ENCODE measurements at places on chromosomes 7 and 10.
A peak's percentile ranks its signal among the peaks of the same experiment; 100 is the strongest.

- no peak for DNase-seq
Observed at GRCh38 chr7:29199776-29200175, 5.2 kb downstream of the CHN2 start.

DNA sequence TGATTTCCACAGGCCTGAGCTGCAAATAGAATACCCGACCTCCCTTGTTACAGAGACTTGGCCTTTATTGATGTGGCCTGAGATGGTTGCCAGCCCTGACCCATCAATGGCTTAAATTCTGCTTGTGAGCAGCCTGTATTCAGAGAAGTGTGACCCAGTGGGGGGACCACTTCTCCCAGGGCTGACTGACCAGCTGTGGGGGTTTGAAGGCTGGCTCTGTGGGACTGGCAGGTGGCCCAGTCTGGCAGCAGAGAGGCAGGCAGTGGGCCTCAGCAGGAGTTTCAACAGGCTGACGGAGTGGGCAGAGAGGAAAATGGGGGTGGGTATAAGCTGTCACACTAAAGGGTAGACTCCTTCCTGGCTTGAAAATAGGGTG lies 12.2 kb upstream of the PPIF start:
- DNase-seq: no peak

DNA sequence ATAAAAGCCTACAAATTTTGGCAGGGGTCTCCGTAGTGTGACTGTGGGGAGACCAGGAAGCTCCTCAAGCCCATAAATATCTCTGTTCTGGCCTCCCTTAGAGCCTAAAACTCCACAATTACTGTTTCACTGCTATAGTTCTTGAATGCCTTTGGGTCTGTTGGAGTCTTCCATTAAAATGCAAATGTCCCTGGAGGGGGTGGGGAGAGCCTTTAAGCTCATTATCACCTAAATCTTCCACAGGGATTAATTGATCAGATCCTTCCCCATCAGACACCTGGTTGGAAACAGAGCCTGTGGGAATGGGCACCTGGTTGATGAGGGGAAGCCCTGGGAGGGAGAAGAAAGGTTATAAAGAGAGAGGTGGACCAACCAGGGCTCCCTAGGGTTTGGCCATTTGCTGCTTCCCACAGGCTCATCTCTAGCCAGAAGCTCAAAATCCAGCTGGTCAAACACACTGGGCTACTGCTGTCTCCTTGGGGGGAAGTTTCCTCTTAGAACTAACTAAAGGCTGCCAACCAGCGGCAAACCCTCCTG lies 718.2 kb downstream of the LRMDA start:
- no peak for DNase-seq

GRCh38 chr10:53836638-53837037 lies 964.4 kb downstream of the PCDH15 start:
- no peak for DNase-seq

GRCh38 chr7:68936471-68937035 lies 661.7 kb upstream of the AUTS2 start:
- DNase-seq: no peak

GRCh38 chr10:33963729-33964128 lies 629.3 kb upstream of the NRP1 start:
- DNase-seq: no peak

- no peak for DNase-seq
Observed at GRCh38 chr7:44482502-44483485, 7.7 kb downstream of the NUDCD3 start.

GRCh38 chr7:132211971-132212370 lies 364.3 kb downstream of the PLXNA4 start:
- no peak for DNase-seq

DNA sequence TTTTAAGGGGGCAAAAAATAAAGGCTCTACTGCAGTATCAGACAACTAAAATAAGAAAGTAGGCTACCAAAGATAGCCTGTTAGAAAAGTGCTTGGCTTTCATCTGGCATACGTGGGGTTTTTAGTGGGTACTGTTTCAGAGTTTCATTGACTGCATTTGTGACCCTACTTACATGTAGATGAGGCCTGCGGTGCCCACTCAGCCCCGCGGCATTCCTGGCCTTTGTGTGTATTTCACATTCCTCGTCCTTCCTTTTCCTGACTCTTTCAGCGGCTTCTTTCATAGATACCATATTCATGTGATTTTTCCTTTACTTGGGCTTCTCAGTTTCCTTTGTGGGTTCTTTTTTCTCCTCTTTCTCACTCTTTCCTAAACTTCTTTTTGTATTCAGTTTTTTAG lies 50.7 kb downstream of the UBE3C start:
- DNase-seq: no peak

- no peak for DNase-seq
Observed at GRCh38 chr10:102945962-102946361, 27.9 kb downstream of the CNNM2 start.

DNA sequence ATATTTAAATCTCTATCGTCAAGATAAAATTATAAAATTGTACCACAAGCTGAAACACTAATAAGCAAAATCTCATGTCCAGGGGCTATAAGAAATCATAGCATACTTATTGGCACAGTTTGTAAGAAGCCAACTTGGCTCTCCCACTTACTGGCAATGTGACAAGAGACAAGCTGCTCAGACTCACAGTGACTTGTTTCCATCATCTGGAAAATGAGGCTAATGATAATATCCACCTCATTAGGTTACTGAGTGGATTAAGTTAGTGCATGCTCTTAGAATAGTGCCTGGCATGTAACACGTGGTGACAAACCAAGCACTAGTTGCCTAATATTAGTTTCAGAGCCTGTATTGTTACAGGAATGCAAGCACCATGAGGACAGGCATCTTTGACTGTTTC lies 234.4 kb downstream of the GLI3 start:
- no peak for DNase-seq

- DNase-seq: no peak
Observed at GRCh38 chr10:129004398-129004797, 462.6 kb upstream of the MGMT start.

GRCh38 chr10:35889226-35889625 lies 247.1 kb upstream of the FZD8 start:
- DNase-seq: no peak

GRCh38 chr7:139691253-139691781 lies 86.5 kb downstream of the HIPK2 start:
- DNase-seq: no peak

DNA sequence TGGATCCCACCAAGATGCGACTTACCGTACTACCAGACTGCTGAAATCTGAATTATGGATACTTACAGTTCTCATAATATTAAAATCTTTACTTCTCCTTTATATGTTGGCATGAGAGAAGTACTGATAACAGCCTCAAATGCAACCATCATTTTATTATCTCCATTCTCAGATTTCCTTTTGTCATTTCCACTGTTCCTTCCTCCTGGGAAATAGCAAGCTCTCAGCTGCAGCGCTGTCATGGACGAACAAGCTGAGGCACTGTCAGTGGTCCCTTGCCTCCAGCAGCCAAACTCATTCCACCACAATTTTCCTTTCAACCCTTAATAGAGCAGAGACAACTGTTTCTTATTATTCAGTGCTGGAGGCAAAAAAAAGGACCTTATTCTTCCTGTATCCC lies 478.4 kb downstream of the ARL4A start:
- DNase-seq: no peak

GRCh38 chr10:92696606-92697383 lies 7.0 kb downstream of the HHEX start:
- DNase-seq: no peak

GRCh38 chr10:89389254-89389653 lies 3.2 kb upstream of the IFIT1 start:
- DNase-seq: no peak

DNA sequence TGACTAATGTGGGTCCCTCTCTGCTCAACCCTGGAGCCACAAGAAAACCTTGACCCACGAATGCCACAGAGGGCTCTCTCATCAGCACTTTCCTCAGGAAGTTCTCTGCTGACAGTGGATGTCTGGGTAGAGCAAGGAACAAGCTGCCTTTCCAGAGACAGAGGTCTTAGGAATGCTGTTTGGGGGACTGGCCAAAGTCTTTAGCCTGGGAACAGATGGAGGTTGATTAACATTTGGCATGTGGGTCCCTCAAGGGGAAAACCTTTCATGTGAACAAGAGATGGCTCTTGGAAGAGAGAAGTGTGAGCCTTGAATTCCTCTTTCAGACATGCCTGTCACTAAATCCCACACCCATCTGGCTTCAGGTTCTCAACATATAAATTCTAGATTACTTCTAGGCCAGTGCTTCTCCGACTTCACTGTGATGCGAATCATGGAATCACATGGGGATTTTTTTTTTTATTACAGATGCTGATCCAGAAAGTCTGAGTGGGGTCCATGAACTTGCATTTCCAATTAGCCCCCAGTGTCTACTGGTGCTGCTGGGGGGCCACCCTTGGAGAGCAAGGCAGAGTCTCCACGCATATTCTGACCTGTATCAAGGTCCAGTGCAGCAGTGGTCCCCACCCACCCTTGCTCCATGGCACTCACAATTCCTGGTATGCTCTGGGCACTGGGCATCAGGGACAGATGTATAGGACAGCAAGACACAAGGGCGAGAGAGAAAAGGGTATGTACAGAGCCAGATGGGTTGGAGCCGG lies 360.4 kb downstream of the CXCL12 start:
- no peak for DNase-seq

DNA sequence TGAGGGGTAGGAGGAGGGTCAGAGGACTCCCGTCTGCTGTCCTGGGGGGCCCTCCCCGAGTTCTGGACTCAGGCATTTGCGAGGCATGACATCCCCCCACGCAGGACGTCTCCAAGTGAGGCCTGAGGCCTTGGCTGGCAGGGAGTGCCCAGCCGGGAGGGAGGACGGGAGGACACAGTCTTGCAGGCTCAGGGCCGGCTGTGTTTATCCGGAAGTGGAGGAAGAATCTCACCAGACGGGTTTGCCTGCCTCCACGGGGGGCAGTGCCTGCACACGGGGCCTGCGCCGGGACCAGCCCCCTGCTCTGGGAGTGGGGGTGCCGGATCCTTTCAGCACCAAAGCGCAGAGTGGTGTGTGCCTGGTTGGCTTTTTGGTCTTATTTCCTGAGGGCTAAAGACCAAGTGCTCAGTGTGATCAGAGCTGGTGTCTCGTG lies 10.9 kb downstream of the PWWP2B start:
- peak; percentile 88 for DNase-seq

DNA sequence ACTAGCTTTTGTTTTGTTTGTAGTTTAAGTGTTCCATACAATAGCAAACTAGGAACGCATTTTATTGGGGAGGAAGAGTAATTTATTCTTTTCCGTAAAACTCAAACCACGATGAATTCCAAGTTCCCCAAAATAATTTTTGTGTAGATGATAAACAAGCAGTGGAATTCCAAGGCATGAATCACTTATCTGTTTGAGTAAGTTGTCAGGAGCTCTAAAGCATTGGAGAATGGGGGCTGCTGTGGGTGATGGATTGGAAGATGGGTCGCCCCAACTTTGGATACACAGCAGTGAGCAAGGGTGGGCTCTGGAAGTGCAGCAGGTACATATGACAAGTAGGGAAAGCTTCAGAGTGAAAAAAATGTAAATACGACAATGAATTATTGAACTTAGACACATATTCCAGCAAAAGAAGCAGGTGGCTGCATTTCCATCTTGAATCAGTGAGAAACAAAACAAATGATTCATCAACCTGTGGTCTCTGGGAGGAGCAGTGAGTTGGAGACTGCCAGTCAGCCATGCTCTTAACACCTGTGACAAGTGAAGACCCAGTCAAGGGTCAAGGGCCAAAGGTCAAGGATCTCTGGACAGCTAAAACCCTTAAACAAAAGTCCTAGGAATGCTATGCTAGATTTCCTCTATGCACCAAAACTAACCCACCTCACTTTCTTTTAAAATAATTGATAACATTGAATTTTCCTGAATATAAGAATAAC lies 34.2 kb upstream of the ADRB1 start:
- DNase-seq: no peak

DNA sequence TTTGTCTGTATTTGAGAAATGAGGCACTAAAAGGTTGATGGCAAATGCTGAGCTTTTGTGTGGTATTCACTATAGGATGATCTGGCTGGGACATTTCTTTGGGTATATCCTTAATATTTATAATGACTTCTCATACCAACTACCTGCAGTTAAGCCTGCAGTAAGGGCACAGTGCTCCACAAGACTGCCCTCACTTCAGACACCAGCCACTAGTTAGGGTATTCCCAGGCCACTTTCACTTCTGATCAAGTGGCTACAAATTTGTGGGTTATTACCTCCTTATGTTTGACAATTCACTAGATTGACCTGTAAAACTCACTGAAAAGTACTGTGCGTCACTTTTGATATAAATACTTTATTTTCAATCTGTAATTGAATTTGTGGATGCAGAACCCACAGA lies 20.3 kb downstream of the CCDC126 start:
- no peak for DNase-seq

DNA sequence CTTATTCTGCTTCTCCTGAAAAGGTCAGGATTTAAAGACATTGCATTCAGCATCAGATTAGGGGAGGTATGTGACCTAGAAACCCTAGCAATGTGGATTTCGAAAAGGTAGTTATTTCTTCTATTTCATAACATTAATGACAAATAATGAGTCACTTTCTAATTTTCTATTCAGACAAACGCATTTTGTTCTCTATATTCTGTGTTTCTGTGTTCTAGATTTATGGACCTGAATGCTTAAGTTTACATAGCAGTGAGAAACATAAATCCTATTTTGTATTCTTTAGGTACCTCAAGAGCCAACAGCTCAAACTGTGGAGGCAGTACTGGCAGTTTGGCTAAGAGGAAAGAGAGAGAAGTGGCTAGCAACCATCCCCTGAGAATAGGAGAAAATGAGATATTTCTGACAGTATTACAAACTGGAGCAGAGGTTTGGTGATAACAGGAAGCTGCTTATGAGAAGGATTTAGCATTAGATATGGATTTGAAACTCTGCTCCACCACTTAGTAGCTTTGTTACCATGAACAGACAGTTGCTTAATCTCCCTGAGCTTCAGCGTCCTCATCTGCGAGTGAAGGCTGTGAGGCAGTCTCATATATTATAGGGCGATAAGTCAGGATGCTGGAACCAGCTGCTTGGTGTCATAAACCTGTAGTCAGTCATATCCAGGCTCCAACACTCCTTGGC lies 28.2 kb downstream of the CDK14 start:
- no peak for DNase-seq

DNA sequence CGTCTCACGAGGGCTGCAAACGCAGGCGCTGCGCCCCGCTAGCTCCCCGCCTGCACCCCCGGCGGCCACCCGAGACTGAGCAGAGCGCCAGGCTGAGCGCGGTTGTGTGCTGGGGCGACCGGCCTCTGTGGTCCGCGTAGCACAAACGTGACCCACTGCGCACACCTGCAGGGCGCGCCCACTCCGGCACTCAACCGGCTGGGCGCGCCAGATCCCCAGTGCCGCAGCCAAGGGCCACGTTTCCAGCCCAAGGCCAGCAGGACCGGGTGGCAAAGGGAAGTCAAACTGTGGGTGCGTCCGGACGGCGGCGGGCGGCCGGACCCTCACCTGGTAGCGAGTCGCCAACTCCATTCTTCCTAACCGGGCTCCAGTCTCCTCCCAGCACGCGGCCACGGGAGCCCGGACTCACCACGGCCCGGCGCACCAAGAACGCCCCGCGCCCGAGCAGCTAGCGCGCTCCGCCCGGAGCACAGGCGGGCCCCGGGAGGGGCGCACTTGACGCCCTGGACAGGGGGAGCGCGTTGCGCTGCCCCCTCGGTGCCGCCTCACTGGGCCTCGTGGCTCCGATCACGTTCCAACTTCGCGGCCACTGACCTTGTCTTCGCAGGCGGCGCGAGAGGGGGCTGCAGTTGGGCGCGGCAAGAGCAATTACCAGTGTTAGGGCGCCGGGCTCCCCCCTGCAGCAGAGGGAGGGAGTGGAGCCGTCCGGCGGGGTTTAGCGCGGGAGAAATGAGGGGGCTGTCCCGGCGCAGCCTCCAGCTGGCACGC lies at the start of gene CDCA7L:
Gene CDCA7L (minus strand): TSS at position 446 of the 768 bp plus-strand sequence. CDS start 95 bp downstream, at position 351.
- peak; percentile 84 for DNase-seq

GRCh38 chr7:94655126-94655847 lies 646 bp downstream of the SGCE start:
- peak; percentile 56 for DNase-seq
